Stimulated activated CD4-positive, alpha-beta T cell treated with anti-CD3 and anti-CD28 coated beads, TNF-alpha, amount 100 ng/mL, for 24 hours (primary cell): ENCODE measurements at places on chromosomes 7 and 10.

- DNase-seq = no peak
Measured at GRCh38 chr7:27164367-27165088, 809 bp downstream of the HOXA9 start.

DNA sequence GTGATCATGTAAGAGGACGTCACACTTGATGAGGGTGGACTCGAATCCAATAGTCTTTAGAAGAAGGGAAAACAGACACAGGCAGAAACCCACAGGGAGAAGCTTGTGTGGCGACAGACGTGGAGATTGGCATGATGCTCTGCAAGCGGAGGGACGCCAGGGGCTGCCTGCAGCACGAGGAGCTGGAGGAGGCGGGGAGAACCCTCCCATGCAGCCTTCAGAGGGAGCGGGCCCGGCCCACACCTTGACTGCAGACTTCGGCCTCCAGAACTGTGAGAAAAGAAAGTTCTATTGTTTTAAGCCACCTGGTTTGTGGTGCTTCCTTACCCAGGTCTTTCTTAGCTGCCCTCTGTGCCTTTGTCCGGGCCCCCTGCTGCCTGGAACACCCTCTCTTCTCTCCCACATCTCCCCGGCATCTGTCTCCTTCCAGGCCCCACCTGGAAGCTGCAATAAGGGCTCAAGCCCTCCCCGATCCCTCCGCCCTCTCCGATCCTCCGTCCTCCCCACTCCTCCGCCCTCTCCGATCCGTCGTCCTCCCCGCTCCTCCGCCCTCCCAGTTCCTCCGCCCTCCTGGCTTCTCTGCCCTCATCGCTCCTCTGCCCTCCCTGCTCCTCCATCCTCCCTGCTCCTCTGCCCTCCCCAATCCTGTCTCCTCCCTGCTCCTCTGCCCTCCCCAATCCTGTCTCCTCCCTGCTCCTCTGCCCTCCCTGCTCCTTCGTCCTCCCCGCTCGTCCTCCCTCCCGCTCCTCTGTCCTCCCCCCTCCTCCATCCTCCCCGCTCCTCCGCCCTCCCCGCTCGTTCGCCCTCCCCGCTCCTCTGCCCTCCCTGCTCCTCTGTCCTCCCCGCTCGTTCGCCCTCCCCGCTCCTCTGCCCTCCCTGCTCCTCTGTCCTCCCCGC is 17.4 kb upstream of the PRKAG2 start:
- DNase-seq = no peak

DNA sequence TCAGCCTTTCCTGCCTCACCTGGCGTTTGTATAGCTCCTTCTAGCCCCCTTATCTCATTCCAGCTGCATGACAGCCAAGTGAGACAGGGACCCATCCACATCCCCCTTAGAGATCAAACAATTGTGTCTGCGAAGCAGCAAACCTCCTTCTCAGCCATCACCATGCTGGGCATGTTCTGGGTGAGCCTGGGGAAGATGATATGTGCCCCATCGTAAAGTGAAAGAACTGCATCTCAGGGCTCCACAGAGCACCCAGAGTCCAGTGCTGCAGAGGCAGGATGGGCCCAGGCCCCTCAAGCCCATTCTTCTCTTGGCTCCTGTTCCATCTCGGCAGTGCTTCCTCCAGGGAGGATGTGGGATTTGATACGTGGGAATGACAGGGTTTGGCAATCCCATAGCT is 43.2 kb downstream of the FIGNL1 start:
- no peak for DNase-seq

DNA sequence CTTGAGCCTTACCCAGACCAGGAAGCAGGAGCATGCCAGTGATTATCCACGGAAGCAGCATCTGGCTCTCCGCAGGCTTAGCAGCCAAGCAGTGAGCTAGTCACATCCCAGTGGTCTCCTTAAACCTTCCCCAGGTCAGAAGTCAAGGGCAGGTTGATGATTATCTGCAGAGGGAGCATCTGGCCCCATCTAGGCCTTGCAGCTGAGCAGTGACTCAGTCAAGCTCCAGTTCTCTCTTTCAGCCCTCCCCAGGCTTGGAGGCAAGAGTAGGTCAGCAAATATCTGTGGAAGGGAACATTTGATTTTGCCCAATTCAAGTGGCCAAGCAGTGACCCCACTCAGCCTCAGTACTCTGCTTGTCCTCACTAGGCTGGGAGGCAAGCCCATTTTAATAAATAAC is 61.6 kb downstream of the ANKRD7 start:
- no peak for DNase-seq

- DNase-seq = no peak
Measured at GRCh38 chr7:157409753-157410727, 73.2 kb downstream of the DNAJB6 start.
